ENCODE measurements at places on chromosomes 2 and 18.

DNA sequence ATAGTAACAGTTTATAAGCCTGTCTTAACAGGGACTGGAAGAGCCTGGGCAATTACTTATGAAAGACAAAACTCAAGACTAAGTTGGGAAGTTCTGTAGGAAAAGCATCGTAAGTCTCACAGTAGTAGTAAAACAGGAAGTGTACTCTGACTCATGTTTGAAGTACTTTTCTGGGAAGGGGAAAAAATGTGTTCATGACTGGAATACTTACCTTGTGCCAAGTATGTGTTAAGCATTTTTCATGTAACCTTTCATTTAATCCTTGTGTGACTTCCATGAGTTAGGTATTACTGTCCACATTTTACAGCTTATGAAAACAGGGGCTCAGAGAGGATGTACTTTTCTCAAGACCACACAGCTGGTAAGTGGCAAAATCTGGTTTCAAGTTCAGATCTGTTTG lies 13.7 kb upstream of the SKOR2 start:
- DNase-seq = no peak

GRCh38 chr2:211617803-211618202 lies 920.8 kb downstream of the ERBB4 start:
- no peak for DNase-seq

DNA sequence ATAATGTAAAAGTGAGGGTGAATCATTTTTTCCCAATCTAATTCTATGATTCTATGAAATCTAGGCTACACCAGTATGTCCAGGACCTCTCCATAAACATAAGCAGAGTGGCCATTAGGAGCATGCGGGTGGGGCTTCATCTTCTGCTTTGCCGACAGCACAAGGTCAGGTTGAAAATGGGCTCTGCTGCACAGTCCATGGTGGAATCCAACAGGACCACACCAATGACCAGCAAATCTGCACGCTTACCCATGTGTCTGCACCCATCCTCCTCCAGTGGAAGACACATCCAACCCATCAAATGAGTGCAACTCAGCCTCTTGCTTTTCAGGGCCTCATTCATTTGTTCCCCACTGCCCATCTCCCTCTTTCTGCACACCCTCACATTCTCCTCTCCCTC lies 43.3 kb upstream of the SKOR2 start:
- no peak for DNase-seq

- DNase-seq = no peak
Measured at GRCh38 chr18:56770873-56771272, 119.7 kb downstream of the WDR7 start.

DNA sequence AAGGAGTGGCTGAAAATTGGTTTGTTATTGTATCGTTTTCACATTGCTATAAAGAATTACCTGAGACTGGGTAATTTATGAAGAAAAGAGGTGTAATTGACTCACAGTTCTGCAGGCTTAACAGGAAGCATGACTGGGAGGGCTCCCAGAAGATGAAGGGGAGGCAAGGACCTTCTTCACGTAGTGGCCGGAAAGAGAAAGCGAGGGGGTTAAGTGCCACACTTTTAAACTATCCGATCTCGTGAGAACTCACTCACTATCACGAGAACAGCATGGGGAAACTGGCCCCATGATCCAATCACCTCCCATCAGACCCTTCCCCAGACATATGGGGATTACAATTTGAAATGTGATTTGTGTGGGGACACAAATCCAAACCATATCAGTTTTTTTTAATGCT lies 81.6 kb downstream of the FBXO15 start:
- DNase-seq = no peak

GRCh38 chr2:230152334-230152733 lies 67.5 kb downstream of the SP110 start:
- no peak for DNase-seq

DNA sequence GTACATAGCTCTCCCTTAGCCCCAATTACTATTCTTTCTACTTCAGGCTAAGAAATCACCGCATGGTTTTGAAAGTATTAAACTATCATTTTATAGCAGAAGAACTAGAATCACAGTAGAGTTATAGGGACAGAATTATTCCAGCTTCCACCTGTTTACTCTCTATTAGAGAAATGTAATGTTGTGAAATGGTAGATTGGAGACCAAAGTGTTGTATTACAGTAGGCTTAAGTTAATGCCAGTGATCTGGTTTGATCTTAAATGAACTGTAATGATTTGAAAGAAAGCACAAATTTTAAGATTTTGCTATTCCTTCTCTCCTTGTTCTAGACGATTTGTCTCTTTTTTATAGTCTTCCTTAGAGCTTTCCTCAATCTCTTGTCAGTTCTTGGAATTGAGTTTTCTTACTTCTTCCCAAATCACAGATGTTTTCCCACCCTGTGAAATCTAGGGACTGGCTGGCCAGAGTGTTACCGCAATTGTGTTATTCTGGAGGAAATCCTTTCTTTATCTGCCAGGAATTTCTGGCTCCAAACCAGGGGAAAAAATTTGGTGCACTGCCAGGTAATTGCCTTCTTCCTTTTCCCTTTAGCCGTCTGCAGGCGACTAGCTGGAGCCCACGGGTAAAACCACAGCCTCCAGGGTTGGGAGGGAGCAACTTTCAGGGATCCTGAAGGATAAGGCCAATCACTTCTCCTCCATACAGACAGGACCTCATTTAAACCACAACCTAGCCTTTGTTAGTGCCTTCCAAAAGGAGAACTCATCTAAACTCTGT lies 51.7 kb downstream of the NOP58 start:
- DNase-seq = no peak

- no peak for DNase-seq
Measured at GRCh38 chr18:68267583-68267982, 447.3 kb downstream of the TMX3 start.

GRCh38 chr2:128690431-128690830 lies 371.8 kb upstream of the HS6ST1 start:
- no peak for DNase-seq

DNA sequence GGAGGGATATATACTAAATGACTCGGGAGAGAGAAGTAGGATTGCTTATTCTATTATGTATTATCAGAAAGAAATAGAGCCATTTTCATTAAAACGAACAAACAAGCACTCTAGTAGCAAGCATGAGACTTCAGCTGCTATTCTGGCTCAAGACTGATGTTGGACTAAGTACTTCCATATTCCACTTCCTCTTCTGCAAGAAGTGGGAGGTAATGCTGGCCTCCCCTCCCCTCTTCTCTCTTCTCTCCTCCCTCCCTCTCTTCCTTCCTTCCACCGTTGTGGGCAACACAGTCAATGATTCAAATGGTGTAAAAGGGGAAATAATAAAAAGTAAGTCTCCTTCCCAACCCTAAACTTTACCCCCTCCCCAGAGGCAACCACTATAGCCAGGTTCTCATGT lies 62.6 kb downstream of the EMX1 start:
- DNase-seq = no peak

DNA sequence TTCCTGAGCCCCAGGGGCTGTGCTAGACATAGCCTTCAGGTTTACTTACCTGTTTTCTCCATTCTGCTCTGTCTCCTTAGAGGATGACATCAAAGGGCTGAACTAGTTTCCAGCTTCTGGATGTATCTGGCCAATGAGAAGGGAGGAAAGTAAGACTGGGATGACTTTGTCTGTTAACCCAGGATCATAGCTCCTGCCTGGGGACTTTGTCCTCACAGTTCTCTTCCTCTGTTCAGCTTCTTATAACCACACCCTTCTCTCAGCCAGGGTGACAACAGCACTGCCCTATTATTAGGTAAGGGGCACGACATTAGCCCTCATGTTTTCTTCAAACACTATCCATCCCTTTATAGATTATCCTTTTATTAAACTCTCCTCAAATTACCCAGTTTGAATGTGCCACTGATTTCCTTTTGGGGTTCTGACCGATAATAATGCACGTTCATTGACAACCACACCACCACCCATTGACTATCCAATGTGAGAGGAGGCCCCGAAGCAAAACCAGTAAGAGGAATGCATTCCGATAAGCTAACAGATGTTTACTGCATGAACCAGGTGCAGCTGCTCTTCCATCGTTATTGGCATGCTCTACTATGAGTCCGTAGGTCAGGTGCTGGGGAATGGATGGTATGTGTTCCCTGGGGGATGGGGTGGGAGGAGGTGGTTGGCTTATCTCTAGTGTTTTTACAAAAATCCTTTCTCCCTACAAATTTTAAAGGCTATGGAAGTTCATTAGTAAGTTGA lies 23.5 kb downstream of the TSN start:
- DNase-seq = no peak

DNA sequence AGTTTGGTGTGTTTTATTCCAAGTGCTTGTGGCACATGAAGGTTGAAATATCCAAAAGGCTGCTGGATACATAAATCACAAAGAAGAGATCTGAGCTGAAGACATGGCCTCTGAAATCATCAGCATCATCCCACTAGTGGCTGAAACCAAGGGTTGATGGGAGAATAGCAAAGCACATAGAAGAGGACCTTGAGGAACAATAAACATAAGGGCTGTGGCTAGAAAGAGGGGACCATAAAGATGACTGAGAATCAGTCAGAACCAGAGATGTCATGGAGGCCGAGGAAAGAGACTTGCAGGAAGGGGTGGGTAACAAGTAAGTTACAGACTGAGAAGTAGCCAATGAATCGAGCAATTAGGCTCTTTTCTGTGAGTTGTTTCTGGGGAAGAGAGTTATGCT lies 116.8 kb downstream of the CDC42EP3 start:
- no peak for DNase-seq

DNA sequence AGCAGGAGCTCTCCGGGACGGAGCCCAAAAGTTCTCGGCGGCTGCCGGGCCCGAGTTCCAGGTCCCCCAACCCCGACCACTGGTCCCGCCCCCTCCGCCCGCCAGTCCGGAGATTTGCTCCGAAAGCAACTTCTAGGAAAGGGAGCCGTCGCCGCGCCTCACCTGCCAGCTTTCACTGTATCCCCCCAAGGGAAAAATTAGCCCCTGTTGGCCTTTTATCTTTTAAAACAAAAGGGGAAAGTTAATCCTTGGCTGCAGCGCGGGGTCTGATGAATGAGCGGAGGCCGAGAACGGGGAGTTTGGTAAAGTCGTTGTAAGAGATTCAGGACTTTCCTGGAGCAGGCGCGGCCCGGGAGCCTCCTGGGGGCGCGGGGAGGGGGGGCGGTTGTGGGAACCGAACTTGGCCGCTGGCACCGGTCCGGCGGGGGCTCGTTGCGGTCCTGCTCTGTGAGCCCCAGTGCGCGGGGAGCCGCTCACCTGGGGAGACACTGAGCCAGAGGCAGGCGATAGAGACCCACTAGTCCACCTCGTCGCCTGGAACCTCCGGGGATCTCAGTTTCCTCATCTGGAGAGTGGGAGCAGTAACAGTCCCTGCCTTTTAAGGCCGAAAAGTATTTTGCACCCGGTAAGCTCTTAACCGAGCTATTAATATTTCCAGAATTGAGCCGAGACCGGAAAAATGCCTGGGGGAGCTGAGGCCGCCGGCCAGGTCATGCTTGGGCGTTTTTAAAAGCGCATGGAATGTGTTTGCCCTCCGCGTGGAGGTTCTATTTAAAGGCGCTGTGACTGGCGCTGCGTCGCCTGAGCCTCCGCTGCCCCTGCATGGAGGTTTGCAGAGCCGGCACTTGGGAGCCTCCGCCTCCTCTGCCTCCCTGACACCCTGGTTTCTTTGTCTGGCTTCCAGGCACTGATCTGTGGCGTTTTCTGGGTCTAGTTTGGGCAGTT lies 1.1 kb downstream of the EFHD1 start:
- no peak for DNase-seq

DNA sequence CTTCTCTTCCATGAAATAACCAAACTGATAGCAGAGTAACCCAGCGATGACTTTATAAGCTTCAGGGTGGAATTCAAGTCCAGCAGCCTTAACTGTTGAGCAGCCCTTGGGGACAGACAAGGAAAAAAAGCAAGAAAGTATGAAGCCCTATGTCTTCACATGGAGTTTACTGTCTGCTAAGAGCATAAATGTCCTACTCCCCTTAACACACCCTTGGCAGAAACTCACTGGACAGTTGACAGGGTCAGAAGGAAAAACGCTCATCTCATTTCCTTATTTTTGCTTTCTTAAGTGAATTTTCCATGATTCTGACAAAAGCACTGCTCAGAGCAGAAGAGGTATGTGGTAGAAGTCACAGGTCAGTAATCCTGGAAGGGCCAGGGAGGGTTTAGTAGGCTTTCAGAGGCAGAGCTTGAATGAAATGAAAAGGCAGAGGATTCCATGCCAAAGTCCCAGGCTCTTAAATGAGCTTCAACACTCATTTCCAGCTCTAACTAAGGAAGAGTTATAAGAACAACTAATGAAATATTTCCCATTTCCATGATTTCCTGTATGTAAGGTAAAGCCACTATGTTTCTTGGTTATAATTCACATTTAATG lies 683.3 kb upstream of the KLHL29 start:
- DNase-seq = no peak

DNA sequence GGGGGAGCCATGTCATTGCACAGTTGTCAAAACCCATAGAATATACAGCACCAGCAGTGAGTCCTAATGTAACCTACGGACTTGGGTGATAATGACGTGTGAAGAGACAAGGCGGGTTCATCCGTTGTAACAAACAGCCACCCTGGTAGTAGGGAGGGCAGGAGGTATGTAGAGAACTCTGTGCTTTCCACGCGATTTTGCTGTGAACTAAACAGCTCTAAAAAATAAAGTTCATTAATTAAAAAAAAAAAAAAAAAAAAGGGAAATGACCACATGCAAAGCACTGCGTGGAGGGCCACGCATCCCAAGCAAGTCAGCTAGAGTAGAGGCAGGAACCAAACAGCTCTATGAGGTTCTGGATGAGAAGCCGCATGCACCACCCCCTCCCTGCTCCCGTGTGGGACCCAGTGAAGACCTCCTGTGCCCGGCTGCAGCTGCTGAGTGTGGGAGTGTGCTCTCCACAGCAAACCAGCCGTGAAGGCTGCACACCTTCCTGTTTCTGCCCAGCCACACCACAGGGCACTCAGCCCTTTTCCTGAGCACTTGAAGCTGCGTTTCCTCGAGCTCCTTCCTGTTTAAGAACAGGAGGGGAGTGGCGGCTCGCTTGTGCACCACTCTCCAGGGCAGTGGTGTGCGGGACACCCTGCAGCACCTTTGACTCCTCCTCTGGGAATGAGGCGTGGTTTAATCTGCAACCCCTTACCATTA lies 65.6 kb downstream of the ODC1 start:
- DNase-seq = peak; percentile 46

DNA sequence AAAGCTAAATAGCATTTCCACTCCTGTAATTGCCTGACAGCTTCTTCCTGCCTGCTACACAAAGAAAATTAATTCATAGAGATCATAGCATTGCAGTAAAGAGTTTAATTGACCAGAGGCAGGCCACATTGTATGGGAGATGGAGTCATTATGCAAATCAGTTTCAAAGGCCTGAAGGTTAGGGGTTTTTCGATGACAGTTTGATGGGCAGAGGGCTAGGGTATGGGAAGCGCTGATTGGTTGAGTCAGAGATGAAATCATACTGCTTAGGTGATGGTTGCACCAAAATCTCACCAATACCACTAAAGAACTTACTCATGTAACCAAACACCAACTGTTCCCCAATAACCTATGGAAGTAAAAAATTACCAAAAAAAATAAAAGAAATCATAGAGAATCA lies 599.0 kb downstream of the NUP35 start:
- DNase-seq = no peak

GRCh38 chr2:53500181-53500580 lies 267.4 kb upstream of the CHAC2 start:
- no peak for DNase-seq

- no peak for DNase-seq
Measured at GRCh38 chr2:112194482-112194881, 56.3 kb downstream of the FBLN7 start.

All from CD4-positive, alpha-beta T cell treated with Interleukin-6 at 100 ng/mL for 8 hours (primary cell).